ENCODE measurements at places on chromosomes 12 and 14.

GRCh38 chr12:104501660-104502059 is 44.9 kb downstream of the CHST11 start:
- DNase-seq = no peak

GRCh38 chr12:122023339-122024131 is 1.9 kb downstream of the BCL7A start:
- peak; percentile 54 for DNase-seq

GRCh38 chr12:9464408-9464807 is 143.3 kb downstream of the KLRB1 start:
- DNase-seq = no peak

GRCh38 chr12:101802486-101802885 is 28.3 kb downstream of the GNPTAB start:
- DNase-seq = no peak

- no peak for DNase-seq
Observed at GRCh38 chr12:3964439-3964838, 91.2 kb upstream of the PARP11 start.

DNA sequence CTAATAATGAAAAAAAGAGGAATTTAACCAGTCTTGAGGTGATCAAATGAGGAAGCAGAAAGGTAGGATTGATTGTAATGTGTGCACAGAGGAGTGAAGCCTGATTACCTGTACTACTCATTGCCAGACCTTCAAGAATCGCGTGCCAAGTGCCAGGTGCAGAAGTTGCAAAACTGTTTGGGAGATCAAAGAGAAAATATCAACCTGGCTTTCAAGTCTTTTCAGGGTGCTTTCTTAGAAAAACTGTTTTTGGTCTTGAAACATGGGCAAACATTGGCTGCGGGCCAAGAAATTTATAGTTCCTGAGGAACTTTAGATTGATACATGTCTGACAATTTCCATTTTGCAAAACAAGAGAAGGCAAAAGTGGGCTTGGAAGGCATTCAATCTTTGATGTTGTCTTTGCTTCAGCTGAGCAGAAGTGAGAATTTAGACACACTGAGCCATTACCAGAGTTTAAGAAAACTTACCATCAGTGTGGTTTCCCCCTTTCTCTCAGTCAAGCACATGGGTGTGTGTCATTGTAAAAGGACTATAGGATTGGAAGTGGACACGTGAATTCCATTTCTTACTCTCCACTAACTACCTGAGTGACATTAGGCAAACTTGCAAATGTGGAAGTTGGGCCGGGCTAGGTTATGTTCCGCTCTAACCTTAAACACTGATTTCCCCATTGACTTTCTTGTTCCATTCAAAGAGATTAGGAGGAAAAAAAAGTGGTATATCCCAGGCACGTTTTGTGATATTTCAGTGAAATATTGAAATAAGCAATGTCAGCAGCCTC is 486.2 kb downstream of the DIO2 start:
- DNase-seq = no peak

- no peak for DNase-seq
Observed at GRCh38 chr12:68119724-68120211, 39.8 kb downstream of the IFNG start.

GRCh38 chr12:75581515-75581914 is 70.1 kb upstream of the KRR1 start:
- no peak for DNase-seq

GRCh38 chr14:56120091-56120691 is 2.0 kb downstream of the PELI2 start:
- peak; percentile 35 for DNase-seq

DNA sequence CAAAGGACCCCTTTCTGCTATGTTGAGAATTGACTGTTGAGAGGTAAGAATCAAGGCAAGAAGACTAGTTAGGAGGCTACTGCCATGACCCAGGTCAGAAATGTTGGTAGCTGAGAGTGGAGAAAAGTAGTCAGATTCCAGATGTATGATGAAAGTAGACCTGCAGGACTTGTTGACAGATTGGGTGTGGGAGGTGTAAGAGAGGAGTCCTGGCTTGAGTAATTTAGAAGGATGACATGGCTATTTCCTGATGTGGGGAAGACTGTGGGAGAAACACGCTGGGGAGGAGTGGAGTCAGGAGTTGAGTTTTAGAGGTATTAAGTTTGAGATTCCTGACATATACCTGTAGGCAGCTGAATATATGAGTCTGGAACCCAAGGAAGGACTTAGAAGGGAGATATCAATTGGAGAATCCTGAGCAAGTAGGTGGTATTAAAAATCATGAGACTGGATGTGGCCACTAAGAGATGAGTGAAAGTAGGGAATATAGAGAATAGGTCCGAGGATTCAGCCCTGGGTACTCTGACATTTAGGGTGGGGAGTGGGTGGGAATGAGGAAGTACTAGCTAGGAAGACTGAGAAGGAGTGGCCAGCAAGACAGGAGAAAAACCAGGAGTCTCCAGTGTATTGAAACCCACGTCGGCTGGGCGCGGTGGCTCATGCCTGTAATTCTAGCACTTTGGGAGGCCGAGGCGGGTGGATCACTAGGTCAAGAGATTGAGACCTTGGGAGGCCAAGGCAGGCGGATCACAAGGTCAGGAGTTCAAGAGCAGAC is 12.6 kb upstream of the DDX47 start:
- peak; percentile 22 for DNase-seq

DNA sequence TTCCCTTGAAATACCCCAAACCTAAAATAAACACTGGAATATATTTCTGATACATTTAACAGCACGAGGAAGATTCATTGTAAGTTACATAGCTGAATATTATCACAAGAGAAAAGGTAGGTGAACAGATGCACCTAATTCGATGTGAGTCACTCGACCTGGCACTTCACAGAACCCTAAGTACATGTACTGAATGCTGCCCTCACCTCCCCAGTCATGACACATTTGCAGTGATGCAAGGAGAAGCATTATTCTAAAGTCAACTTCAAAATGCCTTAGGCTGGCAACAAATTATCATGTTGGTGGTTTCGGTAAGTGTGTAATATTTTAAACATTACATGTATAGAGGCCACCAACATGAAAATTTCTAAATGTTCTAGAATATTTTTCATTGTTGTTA is 35.2 kb upstream of the TMTC2 start:
- DNase-seq = peak; percentile 59

DNA sequence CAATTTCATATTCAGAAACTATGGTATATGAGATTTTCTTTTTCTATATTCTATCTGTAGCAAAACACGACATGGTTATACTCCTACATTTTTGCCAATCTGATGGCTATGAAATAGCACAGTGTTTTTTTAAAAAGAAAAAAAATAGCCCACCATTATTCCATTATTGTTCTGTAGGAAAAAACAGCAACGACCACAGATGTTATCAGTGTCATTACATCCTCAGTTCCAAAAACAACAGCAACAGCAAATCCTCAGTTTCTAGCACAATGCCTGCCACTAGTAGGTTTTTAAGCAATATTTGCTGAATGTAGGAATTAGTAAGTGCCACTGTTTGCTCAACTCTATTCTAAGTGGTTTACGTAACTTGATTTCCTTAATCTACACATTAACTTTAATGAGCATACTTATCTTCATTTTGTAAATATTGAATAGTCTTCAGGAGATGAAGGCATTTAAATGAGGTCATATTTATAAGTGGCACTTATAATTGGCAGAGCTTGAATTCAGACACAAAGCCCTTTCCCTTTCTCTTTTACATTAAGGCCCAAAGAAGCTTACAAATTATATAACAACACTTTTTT is 8.3 kb downstream of the RNASE6 start:
- no peak for DNase-seq

DNA sequence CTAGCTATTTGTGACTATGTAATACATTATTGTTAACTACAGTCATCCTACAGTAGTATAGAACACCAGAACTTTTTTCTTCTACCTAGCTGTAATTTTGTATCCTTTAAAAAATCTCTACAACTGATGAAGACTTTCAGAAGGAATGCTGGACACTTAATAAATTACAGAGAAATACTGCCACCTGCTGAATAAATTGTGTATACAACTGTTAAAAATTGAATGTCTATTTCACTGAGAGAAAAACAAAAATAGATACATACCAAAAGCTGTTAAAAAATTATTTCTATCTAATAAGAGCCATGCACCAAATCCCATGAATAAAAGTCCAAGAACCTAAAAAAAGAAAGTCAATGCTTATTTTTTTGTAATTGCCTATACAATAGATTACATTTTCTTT is 6.6 kb downstream of the TSPAN19 start:
- peak; percentile 53 for DNase-seq

GRCh38 chr12:79933532-79934264 is 1.2 kb downstream of the PPP1R12A start:
- DNase-seq = peak; percentile 52

DNA sequence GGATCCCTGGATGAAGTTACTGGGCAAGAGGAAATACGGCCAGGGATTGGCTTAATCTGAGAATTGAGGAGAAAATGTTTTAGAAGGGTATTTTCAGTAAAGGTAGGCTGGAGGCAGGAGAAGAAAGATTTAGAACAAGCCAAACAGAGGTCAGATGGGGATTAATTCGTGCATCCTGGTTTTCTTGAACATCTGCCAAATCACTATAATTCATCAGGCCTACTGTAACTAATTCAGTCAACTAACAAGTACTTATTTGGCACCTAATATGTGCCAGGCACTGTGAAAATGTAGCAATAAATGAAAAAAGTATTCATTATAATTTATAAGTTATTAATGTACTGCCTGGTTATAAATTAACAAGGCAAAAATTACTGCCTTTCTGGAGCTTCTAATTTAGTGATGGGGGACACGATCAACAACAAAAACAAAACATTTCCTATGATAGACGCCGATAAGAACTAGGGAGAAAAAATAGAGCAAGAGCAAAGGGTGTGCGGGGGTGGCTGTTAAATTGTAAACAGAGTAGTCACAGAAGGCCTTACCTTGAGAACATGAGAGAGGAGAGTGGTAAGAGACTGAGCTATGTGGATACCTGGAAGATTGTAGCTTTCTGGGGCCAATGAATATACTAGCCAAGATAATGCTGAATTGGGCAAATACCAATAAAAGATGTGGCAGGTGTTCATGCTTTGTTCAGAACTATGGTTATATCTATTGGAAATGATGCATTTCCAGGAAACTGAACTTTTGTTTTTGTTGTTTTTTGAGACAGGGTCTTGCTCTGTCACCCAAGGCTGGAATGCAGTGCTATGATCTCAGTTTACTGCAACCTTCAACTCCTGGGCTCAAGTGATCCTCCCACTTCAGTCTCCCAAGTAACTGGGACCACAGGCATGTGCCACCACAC is 34.0 kb downstream of the DUSP16 start:
- DNase-seq = no peak

GRCh38 chr12:82412246-82412645 is 53.9 kb downstream of the METTL25 start:
- peak; percentile 22 for DNase-seq

DNA sequence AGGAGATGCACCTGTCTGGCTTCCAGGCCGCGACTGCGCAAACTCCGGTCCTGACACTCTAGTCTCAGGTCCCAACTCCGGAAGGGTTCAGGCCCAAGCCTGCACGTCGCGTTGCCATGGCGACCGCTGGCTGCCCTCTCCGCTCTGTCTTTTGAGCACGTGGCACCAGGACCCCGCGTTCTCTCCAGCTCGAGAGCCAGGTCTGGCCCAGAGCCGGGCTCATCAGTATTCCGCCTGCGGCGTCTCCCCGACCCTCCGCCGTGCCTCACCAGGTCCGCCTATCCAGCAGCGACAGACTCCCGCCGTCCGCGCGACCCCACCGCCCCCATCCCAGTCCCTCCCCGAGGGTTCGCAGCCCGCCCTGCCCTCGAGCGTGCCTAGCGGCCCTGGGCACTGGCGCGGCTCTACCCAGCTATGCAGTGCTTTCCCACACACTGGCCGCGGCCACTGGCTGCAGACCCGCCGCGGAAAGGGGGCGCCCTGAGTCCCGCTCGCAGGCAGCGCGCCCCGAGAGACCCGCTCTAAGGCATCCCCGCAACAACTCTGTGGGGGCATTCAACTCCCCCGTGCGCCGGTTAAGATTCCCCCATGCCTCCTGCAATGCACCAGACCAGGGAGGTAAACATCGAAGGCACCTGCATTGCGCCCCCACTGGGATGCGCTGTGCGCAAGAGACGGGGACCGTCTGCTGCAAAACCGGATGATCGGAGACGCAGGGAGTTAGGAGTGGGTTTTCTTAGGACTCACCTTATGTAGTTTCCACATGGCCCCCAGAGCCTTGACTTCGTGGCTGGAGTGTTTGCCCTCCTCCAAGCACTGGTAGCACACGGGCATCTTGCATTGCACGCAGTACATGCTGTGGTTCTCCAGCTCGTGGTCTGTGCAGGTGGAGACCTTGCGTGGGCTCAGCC is 1.3 kb downstream of the TRIM9 start:
- DNase-seq = no peak

GRCh38 chr12:15599266-15600037 is 189.7 kb downstream of the EPS8 start:
- DNase-seq = peak; percentile 63

GRCh38 chr12:49015196-49015595 is 3.4 kb downstream of the PRKAG1 start:
- no peak for DNase-seq

- no peak for DNase-seq
Observed at GRCh38 chr14:39469094-39469710, 37.0 kb upstream of the FBXO33 start.
